ENCODE measurements at places on chromosomes 7 and 10.

GRCh38 chr7:18426564-18427226 is 68.9 kb upstream of the HDAC9 start:
- DNase-seq: peak; percentile 60

GRCh38 chr7:2002561-2003450 is 229.9 kb downstream of the MAD1L1 start:
- no peak for DNase-seq

GRCh38 chr10:12531305-12532220 is 182.2 kb downstream of the CAMK1D start:
- DNase-seq: no peak

GRCh38 chr7:158183431-158183830 is 404.2 kb downstream of the PTPRN2 start:
- no peak for DNase-seq

- no peak for DNase-seq
These were observed 215.8 kb downstream of the JAZF1 start for GRCh38 chr7:27964820-27965219.

GRCh38 chr10:96765406-96766240 is 45.3 kb upstream of the PIK3AP1 start:
- peak; percentile 76 for DNase-seq

DNA sequence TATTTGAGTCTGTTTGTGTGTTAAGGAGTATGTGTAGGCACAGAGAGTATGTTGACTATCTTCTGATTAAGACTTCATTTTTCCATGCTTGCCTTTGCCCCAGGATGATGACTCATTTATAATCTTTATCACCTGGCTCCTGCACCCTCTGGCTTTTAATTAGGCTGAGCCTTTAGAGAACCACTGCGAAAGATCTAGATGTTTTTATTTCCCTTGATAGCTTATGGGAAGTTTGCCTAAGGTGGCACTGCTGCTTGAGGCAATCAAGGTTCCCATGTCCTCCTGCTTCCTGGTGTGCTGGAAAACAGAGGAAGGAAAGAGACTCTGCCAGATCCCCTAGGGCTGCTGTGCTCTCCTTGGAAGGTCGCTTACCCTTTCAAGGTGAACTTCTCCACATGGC is 114.6 kb downstream of the ARL4A start:
- DNase-seq: no peak

DNA sequence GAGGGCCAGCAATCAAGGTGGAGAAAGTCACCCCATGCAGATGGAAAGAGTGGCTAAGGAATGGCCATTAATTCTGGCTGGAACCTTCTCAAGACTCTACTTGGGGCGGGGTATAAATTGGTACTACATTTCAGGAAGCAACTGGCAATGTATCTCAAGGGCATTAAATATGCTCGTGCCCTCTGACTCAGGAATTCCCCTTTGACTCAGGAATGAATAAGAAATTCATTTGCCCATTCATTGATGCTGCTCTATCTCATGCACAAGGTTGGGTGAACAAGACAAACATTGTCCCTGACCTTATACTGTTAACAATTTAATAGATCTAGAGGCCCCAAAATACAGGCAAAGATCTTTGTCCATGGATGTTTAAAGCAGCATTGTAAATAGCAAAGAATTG is 188.1 kb downstream of the MYOF start:
- peak; percentile 45 for DNase-seq

DNA sequence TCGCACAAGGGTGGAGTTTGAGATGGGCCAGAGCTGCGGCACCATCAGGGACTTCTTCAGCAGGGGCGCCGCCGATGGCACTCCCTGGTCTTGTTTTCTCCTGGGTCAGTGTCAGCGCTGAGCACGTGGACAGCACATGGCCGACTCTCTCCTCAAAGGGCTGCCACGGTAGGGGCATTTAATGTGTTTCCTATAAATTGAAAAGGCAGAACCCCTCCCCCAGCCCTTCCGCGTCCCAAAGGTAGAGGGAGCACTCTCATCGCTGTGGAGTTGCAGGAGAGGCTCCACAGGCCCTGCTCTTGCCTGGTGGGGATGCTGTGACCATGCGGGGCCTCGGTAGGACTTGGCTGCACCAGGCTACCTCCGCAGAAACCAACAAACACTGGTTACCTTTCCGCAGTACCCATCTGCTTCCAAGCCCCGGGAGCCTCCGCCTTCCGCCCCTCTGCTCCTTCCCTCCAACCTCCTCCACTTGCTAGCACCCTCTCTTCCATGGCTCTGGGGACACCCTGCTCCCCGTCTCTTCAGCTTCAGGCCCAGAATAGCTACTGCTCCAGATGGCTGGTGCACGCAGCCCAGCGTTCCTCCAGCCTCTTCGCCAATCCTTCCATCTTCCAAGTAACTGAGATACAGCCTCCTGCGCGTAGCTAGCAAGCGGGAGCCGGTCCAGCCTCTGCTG is 166.3 kb upstream of the ADCY1 start:
- peak; percentile 3 for DNase-seq

- no peak for DNase-seq
These were observed 84.5 kb upstream of the DUSP5 start for GRCh38 chr10:110413049-110413783.

DNA sequence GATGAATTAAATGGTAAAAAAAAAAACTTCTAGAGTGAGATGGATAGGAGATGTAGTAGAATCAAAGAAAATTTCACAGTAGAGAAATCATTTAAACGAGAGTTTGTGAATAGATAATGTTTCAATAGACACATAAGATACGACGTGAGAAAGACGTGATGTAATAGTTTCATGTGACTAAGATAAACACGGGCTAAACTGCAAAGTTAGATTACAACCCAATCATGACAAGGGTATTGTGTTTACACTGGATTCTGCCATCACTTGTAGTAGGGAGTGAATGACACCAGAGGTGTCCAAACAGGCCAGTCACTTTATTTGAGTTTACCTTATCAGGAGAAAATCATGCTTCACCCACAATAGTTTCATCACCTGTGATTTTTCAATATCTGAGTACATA is 21.6 kb downstream of the SEMA3D start:
- no peak for DNase-seq

DNA sequence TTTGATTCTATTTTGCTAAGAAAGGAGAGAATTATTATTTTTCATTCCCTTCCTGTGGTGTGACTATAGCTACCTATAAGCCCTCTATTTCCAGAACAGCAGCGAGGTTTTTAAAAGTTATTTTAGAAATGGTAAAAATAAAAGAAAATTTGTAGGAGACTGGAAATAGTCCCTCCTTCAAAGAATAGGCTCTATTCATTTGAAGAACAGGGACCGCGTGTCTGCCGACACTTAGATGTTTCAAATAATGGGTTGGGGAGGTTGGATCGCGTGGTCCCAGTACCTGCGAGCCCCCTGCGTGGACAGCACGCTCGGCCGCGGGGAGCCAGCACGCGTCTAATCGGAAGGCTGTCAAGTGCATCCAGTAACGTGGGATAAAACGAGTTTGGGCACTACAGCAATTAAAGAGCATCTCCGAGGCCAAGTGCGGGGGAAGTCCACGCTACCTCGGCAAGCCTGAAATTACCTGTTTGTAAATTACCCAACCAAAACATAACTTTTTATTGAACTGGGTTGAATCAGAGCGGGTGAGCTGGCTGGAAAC is 1.0 kb downstream of the CACNA2D1 start:
- DNase-seq: peak; percentile 42

- no peak for DNase-seq
These were observed 607.7 kb downstream of the GALNT17 start for GRCh38 chr7:71739520-71740173.
